NCI-H1105 (cell line): ENCODE measurements at places on chromosomes 11 and 22.

DNA sequence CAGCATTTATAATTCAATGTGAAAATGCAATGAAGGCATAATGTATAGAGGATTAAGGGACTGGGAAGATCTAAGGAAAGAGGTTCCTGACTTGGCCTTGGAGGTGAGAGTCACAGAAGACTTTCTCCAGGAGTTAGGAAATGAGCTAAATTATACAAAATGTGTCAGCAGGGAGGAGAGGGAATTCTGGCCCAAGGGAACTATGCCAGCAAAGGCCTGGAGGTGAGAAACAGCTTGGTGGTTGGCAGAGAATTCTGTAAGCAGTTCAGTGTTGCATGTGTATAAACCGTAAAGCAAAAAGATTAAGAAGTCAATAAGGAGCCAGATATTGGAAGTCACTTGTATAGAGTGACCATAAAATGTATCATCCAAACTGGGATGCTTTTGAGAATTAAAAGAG is 142.2 kb upstream of the SESN3 start:
- DNase-seq, result no peak

DNA sequence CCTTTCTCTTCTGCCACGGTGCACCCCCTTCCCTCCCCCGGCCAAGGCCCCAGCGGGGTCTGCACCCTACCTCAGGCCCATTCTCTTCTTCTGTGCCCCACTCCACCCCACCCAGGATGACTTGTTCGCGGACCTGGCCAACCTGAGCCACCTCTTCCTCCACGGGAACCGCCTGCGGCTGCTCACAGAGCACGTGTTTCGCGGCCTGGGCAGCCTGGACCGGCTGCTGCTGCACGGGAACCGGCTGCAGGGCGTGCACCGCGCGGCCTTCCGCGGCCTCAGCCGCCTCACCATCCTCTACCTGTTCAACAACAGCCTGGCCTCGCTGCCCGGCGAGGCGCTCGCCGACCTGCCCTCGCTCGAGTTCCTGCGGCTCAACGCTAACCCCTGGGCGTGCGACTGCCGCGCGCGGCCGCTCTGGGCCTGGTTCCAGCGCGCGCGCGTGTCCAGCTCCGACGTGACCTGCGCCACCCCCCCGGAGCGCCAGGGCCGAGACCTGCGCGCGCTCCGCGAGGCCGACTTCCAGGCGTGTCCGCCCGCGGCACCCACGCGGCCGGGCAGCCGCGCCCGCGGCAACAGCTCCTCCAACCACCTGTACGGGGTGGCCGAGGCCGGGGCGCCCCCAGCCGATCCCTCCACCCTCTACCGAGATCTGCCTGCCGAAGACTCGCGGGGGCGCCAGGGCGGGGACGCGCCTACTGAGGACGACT is 15.9 kb downstream of the RTN4RL2 start:
- DNase-seq, result no peak

DNA sequence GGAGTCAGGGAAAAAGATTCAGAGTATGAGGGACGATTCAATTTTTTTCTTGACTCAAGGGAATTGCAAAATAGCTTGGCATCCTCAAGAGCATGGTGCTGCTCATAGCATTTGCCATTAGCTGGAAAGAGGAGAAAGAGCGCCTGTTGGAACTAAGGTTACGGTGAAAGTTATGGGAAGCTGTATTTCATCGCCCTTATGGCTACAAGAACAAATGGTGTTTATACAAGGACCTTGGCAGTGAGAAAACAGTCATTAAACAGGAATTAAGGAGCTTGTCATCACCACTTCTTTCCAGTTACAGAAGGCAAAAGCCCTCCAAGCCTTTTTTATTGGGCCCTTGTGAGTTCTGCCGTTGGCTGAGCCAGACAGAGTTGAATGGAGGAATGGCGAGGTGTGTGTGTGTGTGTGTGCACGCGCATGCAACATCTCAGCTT is 74.2 kb downstream of the ALX4 start:
- no peak for DNase-seq

DNA sequence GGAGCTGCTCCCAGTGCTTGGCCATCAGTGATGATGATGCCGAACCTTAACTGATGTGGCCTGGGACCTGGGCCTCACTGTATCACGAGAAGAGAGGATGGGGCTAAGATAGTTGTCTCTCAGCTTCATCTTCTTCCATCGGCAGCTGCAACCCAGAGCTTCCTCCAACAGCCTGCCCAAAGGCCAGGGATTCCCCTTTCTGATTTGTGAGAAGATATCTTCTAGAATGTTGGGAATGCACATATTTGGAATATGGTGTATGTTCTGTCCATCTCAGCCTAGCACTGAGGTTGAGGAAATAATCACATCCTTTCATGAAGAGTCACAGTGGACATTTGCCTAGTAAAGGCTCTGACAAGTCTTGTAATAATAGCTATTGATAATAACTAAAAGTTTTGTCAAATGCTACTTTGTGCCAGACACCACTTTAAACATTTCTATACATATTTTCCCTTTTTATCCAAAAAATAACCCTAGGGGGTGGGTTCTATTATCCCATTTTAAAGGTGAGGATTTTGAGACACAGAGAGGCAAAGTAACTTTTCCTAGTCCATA is 73.1 kb downstream of the COMMD9 start:
- DNase-seq, result no peak

- no peak for DNase-seq
Observed at GRCh38 chr11:95507794-95508193, 276.8 kb upstream of the SESN3 start.

DNA sequence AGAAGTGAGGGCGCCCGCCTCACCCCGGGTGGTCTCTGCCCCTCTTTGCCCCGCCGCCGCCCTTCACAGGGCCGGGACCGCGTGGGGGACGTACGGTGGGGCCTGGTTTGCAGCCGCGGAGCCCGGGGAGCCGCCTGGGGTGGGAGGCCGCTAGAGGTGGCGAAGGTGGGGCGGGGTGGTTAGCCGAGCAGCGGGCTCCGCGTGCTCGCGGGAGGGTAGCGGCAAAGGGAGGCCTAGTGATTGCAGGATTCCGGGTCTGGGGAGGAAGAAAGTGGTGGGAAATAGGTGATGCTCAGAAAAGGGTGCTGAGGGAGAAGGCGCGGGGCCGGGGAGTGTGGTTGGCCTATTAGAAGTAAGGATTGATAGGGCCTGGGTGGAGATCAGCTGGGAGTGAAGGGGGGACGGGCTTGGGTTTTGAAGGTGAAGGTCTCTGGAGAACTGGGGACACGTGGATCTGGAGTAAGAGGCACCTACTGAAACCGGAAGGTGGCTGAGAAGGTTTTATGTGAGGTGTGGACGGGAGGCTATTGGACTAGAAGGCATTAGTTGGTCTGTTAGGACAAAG is 571 bp downstream of the FAR1 start:
- peak; percentile 36 for DNase-seq
